Activated T-cell treated with anti-CD3 and anti-CD28 coated beads, Interleukin-2, amount 50 U/mL, for 72 hours (primary cell): ENCODE measurements at places on chromosomes 16 and 17. TPM values are rescaled to one million over a fixed set of nuclear protein-coding genes. Genes with fewer than 3 reads are reported as not detected.

CCL17 gene
- 7.4 TPM for total RNA-seq

TAT gene
- total RNA-seq, result not detected

MMP28 gene
- 0.96 TPM for total RNA-seq

FAM83G gene
- total RNA-seq, result 11.3 TPM

OR3A3 gene
- total RNA-seq, result not detected

ITGAL gene
- total RNA-seq, result 673 TPM

TBC1D3I gene
- total RNA-seq, result 3.1 TPM

RTN4RL1 gene
- total RNA-seq, result 0.14 TPM

ABCC3 gene
- not detected for total RNA-seq

CBFA2T3 gene
- total RNA-seq, result 1.2 TPM

HEXIM1 gene
- total RNA-seq, result 63.3 TPM

CCL16 gene
- not detected for total RNA-seq

SCNN1G gene
- total RNA-seq, result not detected

GP1BA gene
- total RNA-seq, result 0.26 TPM

TMEM220 gene
- 1.8 TPM for total RNA-seq

GPR142 gene
- total RNA-seq, result not detected

GINS2 gene
- total RNA-seq, result 32.6 TPM

SLC16A5 gene
- 7.5 TPM for total RNA-seq

ITGAD gene
- 0.05 TPM for total RNA-seq

DOC2A gene
- total RNA-seq, result not detected

SLC47A2 gene
- not detected for total RNA-seq
